ENCODE measurements at places on chromosomes 3 and 15. TPM values are rescaled to one million over a fixed set of nuclear protein-coding genes. Genes with fewer than 3 reads are reported as not detected.

Gene PLOD2
- total RNA-seq: 0.32 TPM

Gene MKRN3
- total RNA-seq: 1.7 TPM

Gene ALAS1
- total RNA-seq: 77.3 TPM

Gene SLC22A14
- total RNA-seq: not detected

Gene NRROS
- 87.2 TPM for total RNA-seq

Gene LRRC34
- total RNA-seq: 5.1 TPM

Gene TMCC1
- total RNA-seq: 16.8 TPM

Gene ALDH1A2
- not detected for total RNA-seq

All from T-helper 2 cell treated with Interferon-gamma antibody and Interleukin-4, amounts not matched to agents 100 ng/mL and 5 ng/mL, for 36 hours (primary cell).